IPS DF 6.9 (cell line): ENCODE measurements at places on chromosomes 16 and 17.

GRCh38 chr16:23827057-23827456, 8.7 kb upstream of the PRKCB start:
- DNase-seq = no peak

- no peak for DNase-seq
Measured at GRCh38 chr17:5585836-5586521, 1.7 kb upstream of the NLRP1 start.

DNA sequence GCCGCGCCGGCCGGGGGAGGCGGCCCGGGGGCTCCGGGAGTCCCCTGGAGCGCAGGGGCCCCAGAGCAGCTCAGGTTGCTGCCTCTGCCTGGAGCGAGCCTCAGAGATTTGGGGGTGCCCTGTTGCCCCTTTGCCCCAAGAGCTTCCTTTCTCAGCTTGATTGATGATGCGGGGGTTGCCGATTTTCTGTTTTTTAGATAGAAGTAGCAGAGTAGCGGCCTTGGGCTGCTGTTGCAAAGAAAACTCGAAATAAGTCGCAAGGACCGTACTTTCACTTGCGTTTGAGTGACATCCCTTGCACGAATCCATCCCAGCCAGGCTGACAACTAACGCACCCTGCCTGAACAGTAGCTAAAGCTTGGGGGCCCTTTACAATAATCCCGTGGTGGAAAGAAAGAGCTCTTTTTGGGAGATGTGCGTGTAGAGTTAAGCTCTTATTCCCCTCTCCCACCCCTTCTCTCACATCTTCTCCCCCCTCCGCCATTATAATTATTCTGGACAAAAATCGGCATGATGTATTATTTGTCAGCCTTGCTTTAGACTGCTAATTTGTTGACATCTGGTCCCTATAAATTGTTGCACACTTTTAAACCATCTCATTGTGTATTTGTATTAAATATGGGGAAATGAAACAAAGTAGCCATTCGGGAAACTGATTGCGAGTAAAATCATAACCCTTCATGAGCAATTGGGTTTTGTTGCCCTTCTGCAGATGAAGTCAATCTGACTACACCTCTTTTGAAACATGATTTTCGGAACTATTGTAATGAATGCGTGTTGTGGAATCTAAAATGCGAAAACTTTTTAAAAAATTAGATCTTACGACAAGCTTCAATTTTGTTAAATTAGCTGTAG, 873 bp downstream of the USP10 start:
- no peak for DNase-seq

GRCh38 chr16:54204756-54205155, 81.8 kb downstream of the IRX3 start:
- DNase-seq = no peak

GRCh38 chr16:8109510-8110369, 480.6 kb downstream of the TMEM114 start:
- DNase-seq = no peak

DNA sequence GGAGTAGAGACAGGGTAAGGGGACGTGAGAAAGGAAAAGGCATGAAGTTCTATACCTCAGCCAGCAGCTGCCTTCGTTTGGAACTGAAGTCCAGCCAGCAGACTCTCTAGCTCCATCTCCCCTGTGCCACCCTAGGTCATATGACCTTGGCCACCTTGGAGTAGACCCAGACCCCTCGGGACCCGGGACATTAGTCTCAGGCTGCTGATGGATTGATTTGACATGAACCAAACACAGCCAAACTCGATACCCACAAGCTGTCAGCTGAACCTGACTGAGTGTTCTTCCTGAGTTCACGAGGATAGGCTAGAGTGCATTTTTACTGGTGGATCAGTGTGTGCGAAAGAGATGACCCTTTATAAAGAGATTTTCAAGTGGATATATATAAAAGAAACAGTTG, 68.5 kb downstream of the YPEL2 start:
- no peak for DNase-seq

- no peak for DNase-seq
Measured at GRCh38 chr17:41992576-41992975, 24.7 kb downstream of the DNAJC7 start.

DNA sequence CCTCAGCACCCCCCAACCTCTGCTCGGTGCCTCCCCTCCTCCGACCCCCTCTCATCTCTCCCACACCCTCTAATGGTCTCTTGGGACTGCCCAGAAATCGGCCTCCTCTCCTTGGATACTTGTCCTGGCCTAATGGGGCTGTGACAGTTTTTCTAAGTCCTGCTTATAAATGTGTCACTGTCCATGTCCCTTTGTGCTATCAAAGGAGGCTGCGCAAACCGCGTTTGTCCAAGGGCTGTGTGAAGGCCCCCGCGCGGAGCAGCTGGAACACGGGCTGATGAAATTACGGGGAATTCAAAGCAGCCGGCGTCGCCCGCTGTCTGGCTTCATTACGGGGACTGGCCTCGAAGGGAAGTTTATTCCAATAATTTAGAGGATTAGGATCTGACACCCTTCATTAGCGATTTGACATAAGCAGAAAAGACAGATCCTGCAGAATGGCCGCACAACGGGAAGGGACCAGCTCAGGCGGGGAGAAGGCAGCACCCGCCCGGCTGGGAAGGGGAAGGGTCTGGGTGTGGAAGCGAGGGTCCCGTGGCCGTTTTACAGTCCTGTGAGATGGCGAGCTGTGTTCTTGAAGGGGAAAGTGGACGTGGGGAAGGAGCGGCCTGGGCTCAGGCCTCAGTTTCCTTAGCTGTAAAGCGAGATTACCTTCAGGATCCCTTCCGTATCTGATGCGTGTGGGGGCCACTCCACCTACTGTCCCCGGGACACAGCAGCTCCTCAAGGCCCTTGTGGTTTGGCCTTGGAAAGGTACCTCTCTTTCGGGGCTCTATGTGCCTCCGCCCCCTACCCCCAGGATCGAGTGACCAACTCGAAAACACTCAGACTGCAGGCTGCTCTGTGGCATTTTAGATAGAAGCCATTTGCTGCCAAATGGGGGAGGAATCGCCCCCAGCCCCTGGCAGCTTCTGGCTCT, 1.6 kb upstream of the WFIKKN2 start:
- no peak for DNase-seq

- no peak for DNase-seq
Measured at GRCh38 chr16:55179411-55179810, 144.6 kb upstream of the IRX6 start.

- no peak for DNase-seq
Measured at GRCh38 chr16:20880867-20881502, 19.2 kb downstream of the DCUN1D3 start.

DNA sequence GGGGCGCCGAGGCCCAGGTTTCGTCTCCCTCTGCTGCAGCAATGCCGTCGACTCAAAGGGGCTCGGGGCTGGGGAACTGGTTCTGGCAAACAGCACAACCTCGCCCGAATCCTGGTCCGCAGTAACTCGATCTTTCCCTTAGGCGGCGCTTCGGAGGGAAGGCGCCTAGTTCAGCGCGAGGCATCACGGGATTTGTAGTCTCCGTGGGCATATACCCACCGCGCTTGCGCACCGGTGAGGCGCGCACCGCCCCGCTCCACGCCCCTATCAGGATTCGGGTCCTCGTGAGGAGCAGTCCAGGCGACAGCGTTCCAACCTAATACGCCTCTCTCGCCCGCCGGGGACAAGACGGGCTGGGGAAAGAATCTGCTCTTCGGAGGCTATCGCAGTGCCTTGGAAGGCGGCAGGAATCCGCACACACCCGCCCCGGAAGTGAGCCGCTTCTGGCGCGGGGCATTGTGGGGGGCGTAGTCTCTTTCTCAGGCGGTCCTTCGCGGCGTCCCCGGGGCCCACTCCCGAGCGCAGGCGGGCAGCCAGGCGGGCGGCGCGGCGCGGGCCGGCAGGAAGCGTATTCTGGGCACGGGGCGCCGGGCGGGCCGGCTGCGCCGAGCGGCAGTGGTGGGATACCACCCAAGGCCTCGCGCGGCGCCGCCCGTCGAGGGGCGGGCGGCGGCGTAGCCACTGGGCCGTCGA, at the start of gene THAP11:
Gene THAP11 (plus strand): TSS at position 505 of the 693 bp plus-strand sequence. CDS start 235 bp downstream, outside the sequence.
- DNase-seq = peak; percentile 96

GRCh38 chr17:40058186-40058784, 4.1 kb upstream of the MED24 start:
- no peak for DNase-seq
